NCI-H187 treated with DMSO at 0.1 percent for 48 hours (cell line): ENCODE measurements at places on chromosomes 12 and 14.
A peak's percentile ranks its signal among the peaks of the same experiment; 100 is the strongest.

DNA sequence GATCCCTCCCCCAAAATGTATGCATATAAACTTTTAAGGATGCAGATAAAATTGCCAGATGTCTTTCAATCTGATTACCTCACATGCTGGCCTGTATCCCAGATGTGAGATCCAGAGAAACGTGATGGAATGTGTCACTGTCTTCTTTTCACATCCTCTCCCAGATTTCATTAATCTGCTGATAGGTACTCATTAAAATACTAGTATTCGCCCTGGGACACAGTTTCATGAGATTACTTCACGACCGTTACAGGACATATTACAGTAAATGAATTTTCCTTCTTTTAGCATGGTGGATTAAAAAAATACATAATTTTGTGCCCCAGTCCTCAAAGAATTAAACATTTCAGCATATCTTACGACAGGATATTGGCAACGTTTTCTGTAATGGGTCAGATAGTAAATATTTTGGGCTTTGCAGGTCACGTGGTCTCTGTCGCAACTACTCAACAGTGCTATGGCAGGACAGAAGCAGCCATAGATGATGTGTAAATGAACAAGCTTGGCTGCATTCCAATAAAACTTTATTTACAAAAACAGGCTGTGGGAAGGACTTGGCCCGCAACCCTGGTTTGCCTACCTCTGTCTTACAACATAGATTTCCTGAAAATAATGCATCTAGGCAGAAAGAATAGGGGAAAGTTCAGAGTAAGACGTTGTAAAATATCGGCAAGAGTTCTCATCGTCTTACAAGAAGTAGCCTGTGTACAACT is 156.0 kb upstream of the DIO3 start:
- DNase-seq = no peak

DNA sequence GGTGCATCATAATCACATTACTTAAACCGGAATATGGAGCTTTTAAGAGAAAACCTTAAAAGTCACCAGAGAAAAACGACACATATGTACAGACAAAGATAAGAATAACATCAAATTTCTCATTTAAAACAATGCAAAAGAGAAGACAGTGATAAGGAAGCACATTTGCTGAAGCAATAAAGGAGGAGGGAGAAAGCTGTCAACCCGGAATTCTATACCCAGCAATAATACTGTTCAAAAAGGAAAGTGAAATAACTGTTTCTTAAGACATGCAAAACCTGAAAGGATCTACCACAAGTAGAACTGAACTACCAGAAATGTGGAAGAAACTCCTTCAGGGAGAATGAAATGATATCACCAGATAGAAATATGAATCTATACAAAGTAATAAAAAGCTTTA is 15.4 kb downstream of the SLC6A13 start:
- DNase-seq = no peak

GRCh38 chr14:38238878-38239277 is 17.0 kb downstream of the CLEC14A start:
- DNase-seq = no peak

- no peak for DNase-seq
These were observed 81.5 kb upstream of the MYF6 start for GRCh38 chr12:80625901-80626300.

- DNase-seq = no peak
These were observed 672 bp upstream of the ESR2 start for GRCh38 chr14:64294672-64295413.

DNA sequence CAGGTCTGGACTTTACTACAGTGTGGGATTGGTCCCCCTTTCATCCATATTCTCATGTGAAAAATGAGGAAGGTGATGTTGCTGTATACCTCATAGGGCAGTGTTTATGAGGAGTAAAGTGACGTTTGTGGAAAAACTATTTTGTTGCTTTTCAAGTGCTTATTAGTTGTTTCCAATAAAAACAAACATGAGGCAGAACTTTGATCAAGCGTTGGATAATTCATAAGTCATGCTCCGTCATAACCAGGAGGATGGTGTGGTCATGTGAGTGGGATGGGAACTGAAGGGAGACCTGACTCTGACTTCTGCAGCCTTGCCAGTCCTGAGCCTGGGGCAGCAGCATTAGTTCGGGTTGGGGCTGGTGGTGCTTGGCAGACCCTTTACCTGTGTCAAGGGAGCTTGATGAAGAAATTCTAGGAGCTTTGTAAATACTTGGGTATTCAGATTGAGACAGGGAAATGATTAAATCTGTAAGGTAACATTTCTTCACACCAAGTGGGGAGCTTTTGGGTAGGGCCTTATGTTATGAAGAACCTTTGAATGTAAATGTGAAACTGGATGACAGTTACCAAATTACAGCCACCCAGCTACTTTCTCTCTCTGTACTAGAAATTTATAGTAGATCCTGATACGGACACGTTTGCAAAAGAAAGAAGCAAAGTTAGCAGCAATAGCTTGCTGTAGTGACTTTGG is 462.4 kb upstream of the RGS6 start:
- no peak for DNase-seq

GRCh38 chr14:70771781-70772212 is 37.5 kb downstream of the MAP3K9 start:
- DNase-seq = no peak

GRCh38 chr14:89304972-89305703 is 111.9 kb downstream of the FOXN3 start:
- DNase-seq = peak; percentile 73

- DNase-seq = no peak
These were observed 37.4 kb downstream of the SLC6A15 start for GRCh38 chr12:84875241-84875640.

- DNase-seq = no peak
These were observed 22.8 kb downstream of the COX8C start for GRCh38 chr14:93369713-93370266.

GRCh38 chr14:24315807-24316596 is 4.7 kb downstream of the LTB4R start:
- DNase-seq = no peak

DNA sequence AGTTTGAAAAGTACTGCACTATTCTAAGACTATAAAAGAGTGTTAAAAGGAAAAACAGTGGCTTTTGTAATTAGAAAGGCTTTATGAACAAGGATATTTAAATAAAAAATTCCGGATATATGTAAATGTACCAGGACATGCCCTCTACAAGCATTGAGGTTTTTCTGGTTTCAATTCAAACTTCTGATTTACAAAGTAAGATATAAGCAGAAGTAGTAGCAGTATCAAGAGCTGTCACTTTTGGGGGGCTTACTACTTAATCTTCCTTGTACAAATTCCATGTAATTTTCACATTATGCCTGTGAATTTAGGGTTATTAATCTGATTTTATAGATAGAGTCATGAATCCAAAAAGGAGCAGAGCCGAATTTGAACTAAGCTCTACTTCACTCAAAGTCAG is 170.3 kb upstream of the ATP2B1 start:
- no peak for DNase-seq

- no peak for DNase-seq
These were observed 26.2 kb downstream of the SUSD6 start for GRCh38 chr14:69637503-69638031.

GRCh38 chr12:95248095-95248494 is 30.5 kb downstream of the VEZT start:
- no peak for DNase-seq

DNA sequence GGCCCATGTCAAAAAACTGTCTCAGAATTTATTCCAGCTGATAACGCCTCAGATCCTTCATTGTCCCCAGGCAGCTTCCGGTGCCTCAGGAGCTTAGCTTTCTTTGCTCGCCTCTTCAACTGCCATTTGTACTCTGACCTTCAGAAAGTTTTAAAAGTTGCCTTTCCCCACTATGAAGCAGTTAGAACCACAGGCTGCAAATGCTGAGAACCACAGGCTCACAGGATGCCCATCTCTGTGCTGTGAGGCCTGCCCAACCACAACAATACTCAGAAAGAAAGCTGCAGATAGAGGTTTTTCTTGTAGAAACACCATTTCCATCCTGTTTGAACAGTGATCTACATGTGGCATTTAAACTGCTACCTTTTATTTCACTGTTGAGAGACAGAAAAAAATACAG is 131.1 kb downstream of the PRKCH start:
- DNase-seq = no peak

DNA sequence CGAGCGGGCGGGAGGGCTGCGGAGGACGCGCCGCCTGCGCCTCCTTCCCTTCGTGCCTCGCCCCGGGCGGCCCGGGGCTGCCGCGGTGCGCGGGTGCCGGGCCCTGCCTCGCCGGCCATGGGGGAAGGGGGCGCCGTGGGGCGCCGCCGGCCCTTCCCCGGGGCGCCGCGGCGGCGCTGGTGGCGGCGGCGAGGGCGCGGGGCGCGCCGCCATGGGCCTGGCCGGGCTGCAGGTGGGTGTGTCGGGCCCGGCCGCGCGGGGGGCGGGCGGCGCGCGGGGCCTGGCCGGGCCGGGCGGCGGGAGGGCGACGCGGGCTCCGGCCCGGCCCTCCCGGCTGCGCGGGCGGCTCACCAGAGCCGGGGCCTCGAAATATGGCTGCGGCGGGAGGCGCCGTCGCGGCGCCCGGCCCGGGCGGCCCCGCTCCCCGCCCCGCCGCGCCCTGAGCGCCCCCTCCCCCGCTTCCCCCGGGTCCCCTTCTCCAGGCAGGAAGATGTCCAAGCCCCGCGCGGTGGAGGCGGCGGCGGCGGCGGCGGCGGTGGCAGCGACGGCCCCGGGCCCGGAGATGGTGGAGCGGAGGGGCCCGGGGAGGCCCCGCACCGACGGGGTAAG is 5.1 kb downstream of the KMT5A start:
- DNase-seq = no peak

- DNase-seq = peak; percentile 13
These were observed 43.8 kb downstream of the DDHD1 start for GRCh38 chr14:53109105-53110041.

- DNase-seq = no peak
These were observed 415.3 kb downstream of the SOX5 start for GRCh38 chr12:23534196-23534595.

DNA sequence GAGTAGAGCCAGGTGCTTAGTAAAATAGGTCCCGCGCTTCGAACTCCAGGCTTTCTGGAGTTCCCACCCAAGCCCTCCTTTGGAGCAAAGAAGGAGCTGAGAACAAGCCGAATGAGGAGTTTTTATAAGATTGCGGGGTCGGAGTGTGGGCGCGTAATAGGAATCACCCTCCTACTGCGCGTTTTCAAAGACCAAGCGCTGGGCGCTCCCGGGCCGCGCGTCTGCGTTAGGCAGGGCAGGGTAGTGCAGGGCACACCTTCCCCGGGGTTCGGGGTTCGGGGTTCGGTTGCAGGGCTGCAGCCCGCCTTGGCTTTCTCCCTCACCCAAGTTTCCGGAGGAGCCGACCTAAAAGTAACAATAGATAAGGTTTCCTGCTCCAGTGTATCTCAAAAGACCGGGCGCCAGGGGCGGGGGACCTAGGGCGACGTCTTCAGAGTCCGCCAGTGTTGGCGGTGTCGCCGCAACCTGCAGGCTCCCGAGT is 3.6 kb downstream of the SSTR1 start:
- no peak for DNase-seq

GRCh38 chr12:90086281-90086680 is 377.6 kb upstream of the ATP2B1 start:
- no peak for DNase-seq

DNA sequence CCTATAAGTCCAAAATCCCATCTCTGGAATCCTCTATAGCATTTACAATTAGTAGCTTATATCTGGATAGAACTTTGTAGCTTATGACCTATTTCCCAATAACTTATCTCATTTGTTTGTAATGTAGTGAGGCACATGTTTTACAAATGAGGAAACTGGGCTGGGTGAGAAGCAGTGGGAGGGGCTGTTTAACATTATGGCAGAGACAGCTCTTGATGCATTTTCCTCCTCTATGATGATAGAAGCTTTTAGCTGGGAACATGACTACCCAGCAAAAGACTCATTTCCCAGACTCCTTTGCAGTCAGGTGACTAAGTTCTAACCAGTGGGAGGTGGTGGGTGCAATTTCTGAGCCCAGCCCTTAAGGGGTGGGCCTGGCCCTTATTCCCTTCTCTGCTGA is 179.7 kb downstream of the TTC8 start:
- no peak for DNase-seq

GRCh38 chr14:70096866-70097265 is 91.9 kb downstream of the SLC8A3 start:
- DNase-seq = no peak

- no peak for DNase-seq
These were observed 250.5 kb downstream of the ASCL1 start for GRCh38 chr12:103207936-103208335.

- DNase-seq = no peak
These were observed 162.7 kb downstream of the KITLG start for GRCh38 chr12:88417531-88417930.

- no peak for DNase-seq
These were observed 16.4 kb upstream of the BCL7A start for GRCh38 chr12:122005252-122005776.

- DNase-seq = no peak
These were observed 83.6 kb upstream of the VASH1 start for GRCh38 chr14:76677534-76678145.

DNA sequence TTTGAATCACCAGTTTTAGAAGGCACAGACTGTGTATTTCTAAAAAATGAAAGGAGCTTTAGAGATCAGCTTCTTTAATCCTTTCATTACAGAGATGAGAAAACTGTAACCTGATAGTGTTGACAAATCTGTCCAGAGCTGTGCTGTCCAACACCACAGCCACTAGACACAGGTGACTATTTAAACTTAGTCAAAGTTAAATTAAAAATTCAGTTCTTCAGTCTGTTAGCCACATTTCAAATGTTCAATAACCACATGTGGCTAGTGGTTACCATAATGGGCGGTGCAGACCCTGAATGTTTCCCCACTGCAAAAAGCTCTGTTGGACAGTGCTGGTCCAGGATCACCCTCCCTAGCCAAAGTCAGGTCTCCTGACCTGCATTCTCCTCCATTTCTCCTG is 21.6 kb downstream of the DAD1 start:
- no peak for DNase-seq

DNA sequence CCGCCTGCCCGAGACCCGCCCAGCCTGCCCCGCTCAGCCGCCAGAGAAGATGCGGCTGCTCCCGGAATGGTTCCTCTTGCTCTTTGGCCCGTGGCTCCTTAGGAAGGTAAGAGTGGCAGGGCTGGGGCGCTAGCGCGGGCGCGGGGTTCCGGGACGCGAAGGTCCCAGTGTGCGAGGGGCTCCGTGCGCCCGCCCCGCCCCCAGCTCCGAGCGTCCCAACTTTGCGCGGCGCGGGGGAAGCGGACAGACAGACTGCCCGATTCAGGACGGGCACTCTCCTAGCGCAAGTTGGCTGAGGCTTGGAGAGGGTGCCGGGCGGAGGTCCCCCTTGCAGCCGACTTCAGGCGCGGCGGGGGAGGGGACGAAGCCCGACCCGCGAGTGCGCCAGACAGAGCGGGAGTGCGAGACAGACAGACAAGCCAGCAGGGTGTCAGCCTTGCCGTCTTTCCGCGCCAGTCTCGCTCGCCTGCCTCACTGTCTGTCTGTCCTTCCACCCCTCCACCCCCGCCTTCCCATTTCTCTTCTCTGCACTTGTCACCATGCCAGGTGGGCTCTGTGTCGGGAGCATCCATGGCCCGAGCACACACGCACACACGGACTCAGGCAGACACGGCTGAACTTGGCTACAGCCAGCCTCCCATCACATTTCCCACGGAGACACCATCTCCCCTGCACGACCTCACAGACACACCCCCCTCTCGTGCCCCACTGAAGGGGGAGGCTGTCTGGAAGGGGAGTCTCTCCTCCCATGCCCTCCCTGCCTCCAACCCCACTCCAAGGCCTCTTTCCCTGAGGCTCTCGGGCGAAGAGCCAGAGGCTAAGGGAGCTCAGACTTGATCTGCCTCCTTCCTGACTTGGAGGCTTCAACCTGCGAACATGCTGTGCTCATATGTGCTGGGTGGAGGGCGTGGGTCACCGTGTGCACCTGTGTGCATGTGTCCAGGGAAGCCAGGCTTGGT is 606 bp downstream of the NXPH4 start:
- no peak for DNase-seq
